Upper lobe of left lung (tissue), 6 donors: ENCODE measurements at places on chromosomes 3 and 15. TPM values are rescaled to one million over a fixed set of nuclear protein-coding genes. Genes with fewer than 3 reads are reported as not detected.

LDHAL6B gene
- 2.1 TPM for total RNA-seq

STRIT1 gene
- total RNA-seq, result not detected

DNA sequence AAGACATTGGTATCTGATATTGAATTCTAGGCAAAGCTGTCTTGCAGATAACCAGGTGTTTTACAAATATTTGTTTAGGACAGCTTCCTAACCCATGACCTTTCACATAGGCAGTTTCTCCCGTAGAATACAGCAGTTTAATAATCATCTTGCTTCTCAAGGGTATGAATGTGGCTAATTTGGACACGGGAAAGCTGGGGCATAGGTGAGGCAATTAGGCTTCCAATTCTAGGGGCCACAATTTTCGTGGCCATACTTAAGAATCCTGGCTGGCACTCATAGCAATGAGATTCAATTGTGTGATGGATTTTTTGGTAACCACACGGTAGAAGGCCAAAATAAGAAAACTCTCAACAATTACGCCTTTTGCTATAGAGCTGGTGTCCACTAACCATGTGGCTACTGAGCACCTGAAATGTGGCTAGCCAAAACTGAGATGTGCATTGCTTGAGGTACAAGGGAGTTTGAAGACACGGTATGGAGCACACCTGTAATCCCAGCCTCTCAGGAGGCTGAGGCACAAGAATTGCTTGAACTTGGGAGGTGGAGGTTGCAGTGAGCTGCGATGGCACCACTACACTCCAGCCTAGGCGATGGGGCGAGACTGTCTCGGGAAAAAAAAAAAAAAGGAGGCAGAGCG, 34.4 kb downstream of the TFRC start:
- H3K4me3 ChIP-seq, result no peak overlapping the region
- no peak for DNase-seq
- H3K36me3 ChIP-seq, result peaks cover 41% of the 10 kb centered on the region
- no peaks in the 10 kb centered on the region for H3K27me3 ChIP-seq
- no peaks in the 10 kb centered on the region for H3K4me1 ChIP-seq
- no peak overlapping the region for H3K27ac ChIP-seq

DNA sequence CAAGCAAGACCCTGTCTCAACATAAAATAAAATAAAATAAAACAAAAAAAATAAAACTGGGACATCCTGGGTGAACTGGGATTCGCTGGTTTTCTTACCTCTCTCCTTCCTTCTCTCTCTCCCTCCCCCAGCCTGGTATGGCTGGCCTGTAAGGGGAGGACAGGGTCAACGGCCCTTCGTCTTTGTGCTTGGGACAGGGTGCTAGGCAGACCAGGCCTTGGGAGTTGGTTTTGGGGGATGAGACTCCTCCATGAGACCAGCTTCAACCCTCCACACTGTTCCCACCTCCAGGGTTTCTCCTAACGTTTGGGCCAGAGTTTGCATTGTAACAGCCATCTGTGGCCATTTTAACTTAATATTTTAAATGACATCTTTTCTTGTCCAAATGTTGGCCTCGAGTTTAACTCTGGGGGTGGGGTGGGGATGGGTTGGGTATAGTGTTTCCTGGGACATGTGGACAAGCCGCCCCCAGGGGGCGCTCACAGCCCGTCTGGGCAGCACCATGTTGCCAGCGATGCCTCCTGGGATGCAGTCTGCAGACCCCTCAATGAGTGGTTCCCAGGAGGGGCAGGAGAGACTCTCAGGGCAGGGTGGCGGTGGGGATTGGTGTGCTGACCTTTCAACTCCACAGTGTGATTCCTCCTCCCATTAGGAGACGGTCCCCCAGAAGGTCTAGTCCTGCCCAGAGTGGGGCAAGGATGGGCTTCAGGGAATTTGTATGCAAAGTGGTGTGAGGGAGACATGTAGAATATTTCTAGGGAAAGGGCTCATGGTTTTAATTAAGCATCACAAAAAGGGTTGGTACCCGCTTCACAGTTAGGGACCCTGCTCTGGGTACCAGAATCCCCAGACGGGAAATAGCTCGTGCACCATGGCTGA, 37.7 kb upstream of the LCTL start:
- no peak overlapping the region for H3K27ac ChIP-seq
- peak; percentile 73 for DNase-seq
- H3K4me1 ChIP-seq, result no peaks in the 10 kb centered on the region
- no peaks in the 10 kb centered on the region for H3K36me3 ChIP-seq
- H3K4me3 ChIP-seq, result no peak overlapping the region

DNA sequence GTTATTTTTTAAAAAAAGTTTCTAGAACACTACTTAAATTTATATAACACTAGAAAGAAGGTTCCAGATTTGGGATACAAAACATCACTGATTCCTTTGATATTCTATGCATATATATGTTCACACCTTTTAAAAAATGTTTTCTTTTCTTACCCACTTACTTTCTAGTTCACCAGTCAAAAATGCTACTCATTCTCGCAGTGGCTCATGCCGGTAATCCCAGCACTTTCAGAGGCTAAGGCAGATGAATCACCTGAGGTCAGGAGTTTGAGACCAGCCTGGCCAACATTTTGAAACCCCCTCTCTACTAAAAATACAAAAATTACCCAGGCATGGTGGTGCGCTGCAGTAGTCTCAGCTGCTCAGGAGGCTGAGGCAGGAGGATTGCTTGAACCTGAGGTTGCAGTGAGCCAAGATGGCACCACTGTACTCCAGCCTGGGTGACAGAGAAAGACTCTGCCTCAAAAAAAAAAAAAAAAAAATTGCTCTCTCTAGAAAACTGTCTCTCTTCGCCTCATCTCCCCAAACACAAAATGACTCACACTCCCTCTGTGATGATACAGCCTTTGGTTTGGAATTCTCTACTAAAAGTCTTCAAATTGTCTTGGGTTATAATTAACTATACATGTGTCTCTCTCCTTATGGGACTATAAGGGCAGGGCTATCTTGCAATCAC, 52.6 kb upstream of the TGFBR2 start:
- no peaks in the 10 kb centered on the region for H3K4me1 ChIP-seq
- H3K36me3 ChIP-seq, result no peaks in the 10 kb centered on the region
- H3K27me3 ChIP-seq, result no peaks in the 10 kb centered on the region
- DNase-seq, result no peak
- H3K27ac ChIP-seq, result no peak overlapping the region

GRCh38 chr15:79969146-79969545, 1.9 kb downstream of the BCL2A1 start:
- peak overlapping the region; percentile 78 for H3K27ac ChIP-seq
- no peak for DNase-seq
- peaks cover 5% of the 10 kb centered on the region for H3K4me1 ChIP-seq
- H3K27me3 ChIP-seq, result no peaks in the 10 kb centered on the region
- H3K4me3 ChIP-seq, result no peak overlapping the region

DNA sequence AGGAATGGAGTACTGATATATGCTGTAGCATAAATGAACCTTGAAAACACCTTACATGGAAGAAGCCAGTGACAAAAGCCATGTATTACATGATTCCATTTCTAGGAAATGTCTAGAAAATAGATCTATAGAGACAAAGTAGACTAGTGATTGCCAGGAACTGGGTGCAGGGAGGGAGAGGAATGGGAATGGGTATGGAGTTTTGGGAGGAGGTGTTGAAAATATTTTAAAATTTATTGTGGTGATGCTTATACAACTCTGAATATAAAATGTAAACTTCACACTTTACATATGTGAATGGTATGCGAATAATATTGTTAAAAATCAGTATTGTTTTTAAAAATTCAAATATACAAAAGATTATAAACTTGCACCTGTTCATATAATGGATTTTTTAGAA, 22.5 kb downstream of the ATP1B3 start:
- no peaks in the 10 kb centered on the region for H3K4me1 ChIP-seq
- H3K4me3 ChIP-seq, result no peak overlapping the region
- H3K36me3 ChIP-seq, result peaks cover 5% of the 10 kb centered on the region
- no peak overlapping the region for H3K27ac ChIP-seq
- no peaks in the 10 kb centered on the region for H3K27me3 ChIP-seq
- DNase-seq, result no peak

- no peak overlapping the region for H3K4me3 ChIP-seq
- no peaks in the 10 kb centered on the region for H3K27me3 ChIP-seq
- no peak for DNase-seq
- no peaks in the 10 kb centered on the region for H3K36me3 ChIP-seq
- no peaks in the 10 kb centered on the region for H3K4me1 ChIP-seq
- no peak overlapping the region for H3K27ac ChIP-seq
Measured at GRCh38 chr3:189557824-189558223, 73.4 kb upstream of the TP63 start.

- DNase-seq, result peak; percentile 62
- H3K27me3 ChIP-seq, result no peaks in the 10 kb centered on the region
- H3K4me3 ChIP-seq, result no peak overlapping the region
- peak overlapping the region; percentile 38 for H3K27ac ChIP-seq
Measured at GRCh38 chr3:45635475-45636256, 41.1 kb downstream of the LIMD1 start.

- H3K4me1 ChIP-seq, result peaks cover 4% of the 10 kb centered on the region
- H3K27me3 ChIP-seq, result no peaks in the 10 kb centered on the region
- H3K36me3 ChIP-seq, result no peaks in the 10 kb centered on the region
- no peak overlapping the region for H3K27ac ChIP-seq
Measured at GRCh38 chr3:13461169-13462124, 18.7 kb upstream of the HDAC11 start.

FSTL1 gene
- 74.2 TPM for total RNA-seq

GNAT1 gene
- total RNA-seq, result 0.40 TPM

GRCh38 chr15:71508081-71508682, 302.2 kb upstream of the NR2E3 start:
- DNase-seq, result no peak
- H3K36me3 ChIP-seq, result no peaks in the 10 kb centered on the region
- no peaks in the 10 kb centered on the region for H3K4me1 ChIP-seq
- H3K4me3 ChIP-seq, result no peak overlapping the region
- H3K27ac ChIP-seq, result no peak overlapping the region
- no peaks in the 10 kb centered on the region for H3K27me3 ChIP-seq

CLDN16 gene
- total RNA-seq, result 0.06 TPM

SHC4 gene
- not detected for total RNA-seq

DNA sequence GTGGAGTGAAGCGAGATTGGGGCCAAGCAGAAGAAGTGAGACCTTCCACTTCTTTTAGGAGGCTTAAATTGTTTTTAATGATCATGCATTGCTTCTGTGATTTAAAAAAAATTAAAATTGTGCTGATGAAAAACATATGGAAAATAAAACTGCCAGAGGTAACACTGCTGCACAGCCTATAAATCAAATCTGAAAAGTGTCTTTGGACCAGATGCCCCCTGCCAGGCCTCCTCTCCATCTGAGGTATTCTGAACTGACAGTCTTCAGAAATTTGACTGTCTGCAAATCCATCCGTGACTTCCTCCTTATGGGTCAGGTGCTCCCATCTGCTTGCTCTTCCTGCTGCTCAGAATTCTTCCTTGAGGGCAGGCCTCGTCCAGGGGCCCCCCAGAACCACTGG, 108.5 kb upstream of the NR2E3 start:
- H3K4me3 ChIP-seq, result no peak overlapping the region
- H3K4me1 ChIP-seq, result no peaks in the 10 kb centered on the region
- no peaks in the 10 kb centered on the region for H3K36me3 ChIP-seq
- no peak for DNase-seq
- no peak overlapping the region for H3K27ac ChIP-seq

GRCh38 chr3:127534564-127534963, 56.0 kb downstream of the TPRA1 start:
- no peaks in the 10 kb centered on the region for H3K4me1 ChIP-seq
- no peak overlapping the region for H3K4me3 ChIP-seq
- no peak overlapping the region for H3K27ac ChIP-seq
- H3K27me3 ChIP-seq, result no peaks in the 10 kb centered on the region
- H3K36me3 ChIP-seq, result no peaks in the 10 kb centered on the region
- no peak for DNase-seq

DNA sequence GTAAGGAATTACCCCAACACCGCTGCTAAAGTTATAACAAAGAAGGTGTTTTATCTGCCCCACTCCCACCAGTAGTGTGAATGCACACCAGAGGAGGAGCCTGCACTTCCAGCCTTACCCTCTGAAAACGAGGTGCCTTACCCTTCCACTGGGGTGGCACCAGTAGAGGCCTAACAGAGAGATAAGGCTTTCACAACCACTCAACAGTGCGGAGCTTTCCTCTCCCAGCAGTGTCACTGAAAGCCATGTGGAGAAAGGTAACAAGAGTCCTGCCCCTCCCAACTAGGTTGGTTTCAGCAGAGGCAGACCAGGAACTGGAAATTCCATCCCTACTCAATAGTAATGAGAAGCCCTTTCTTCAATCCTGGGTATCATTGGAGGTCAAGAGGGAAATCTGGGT, 539.2 kb downstream of the VGLL3 start:
- no peak overlapping the region for H3K27ac ChIP-seq
- H3K27me3 ChIP-seq, result no peaks in the 10 kb centered on the region
- H3K4me3 ChIP-seq, result no peak overlapping the region
- H3K4me1 ChIP-seq, result no peaks in the 10 kb centered on the region
- no peak for DNase-seq

MESP2 gene
- not detected for total RNA-seq

IL17RE gene
- 16.1 TPM for total RNA-seq

DNA sequence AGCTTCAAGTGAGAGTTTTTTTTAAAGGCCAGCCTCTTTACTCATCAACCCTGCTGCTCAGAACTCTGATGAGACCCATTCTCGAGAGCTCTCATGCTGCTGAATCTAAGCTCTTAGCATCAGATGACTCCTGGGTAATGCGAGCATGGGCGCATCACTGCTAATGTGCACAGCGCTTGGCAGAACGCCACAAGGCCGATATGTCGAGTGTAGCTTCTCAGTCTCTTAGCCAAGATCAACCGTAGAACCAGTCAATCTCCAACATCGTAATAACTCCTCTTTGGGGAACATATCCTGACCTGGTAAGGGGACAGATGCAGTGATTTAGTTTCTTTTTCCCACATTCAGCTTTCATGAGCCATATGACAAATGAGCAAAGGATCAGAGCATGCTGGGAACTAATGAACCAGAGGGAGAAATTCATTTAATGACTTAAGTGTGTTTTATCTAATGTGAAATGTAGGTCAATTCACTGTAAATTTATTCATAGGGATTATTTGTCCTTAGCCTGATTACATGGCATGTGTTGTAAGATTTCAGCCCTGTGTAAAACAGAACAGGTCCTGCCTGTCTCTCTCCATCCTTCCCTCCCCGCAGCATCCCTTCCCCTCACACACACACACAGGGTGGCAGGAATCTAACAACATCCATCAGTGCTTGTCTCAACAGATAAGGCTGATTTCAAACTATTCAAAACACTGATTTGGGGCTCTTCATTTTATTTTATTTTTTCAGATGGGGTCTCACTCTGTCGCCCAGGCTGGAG, 195.4 kb upstream of the C2CD4B start:
- H3K27ac ChIP-seq, result no peak overlapping the region
- H3K4me3 ChIP-seq, result no peak overlapping the region
- H3K36me3 ChIP-seq, result no peaks in the 10 kb centered on the region
- no peaks in the 10 kb centered on the region for H3K27me3 ChIP-seq
- H3K4me1 ChIP-seq, result no peaks in the 10 kb centered on the region
- no peak for DNase-seq

GRAMD2A gene
- 38.0 TPM for total RNA-seq

GRCh38 chr3:39414421-39414907, 7.9 kb downstream of the RPSA start:
- H3K36me3 ChIP-seq, result peaks cover 52% of the 10 kb centered on the region
- H3K4me1 ChIP-seq, result peaks cover 6% of the 10 kb centered on the region
- H3K4me3 ChIP-seq, result no peak overlapping the region
- H3K27ac ChIP-seq, result peak overlapping the region; percentile 16
- no peak for DNase-seq

GRCh38 chr3:148970271-148970670, 21.1 kb upstream of the GYG1 start:
- no peaks in the 10 kb centered on the region for H3K27me3 ChIP-seq
- H3K4me3 ChIP-seq, result no peak overlapping the region
- no peaks in the 10 kb centered on the region for H3K36me3 ChIP-seq
- H3K4me1 ChIP-seq, result no peaks in the 10 kb centered on the region
- DNase-seq, result no peak

- no peak overlapping the region for H3K4me3 ChIP-seq
- no peak for DNase-seq
- H3K27ac ChIP-seq, result no peak overlapping the region
- no peaks in the 10 kb centered on the region for H3K27me3 ChIP-seq
- H3K4me1 ChIP-seq, result peaks cover 7% of the 10 kb centered on the region
- H3K36me3 ChIP-seq, result no peaks in the 10 kb centered on the region
Measured at GRCh38 chr15:73028031-73028430, 24.2 kb upstream of the NEO1 start.
